ENCODE measurements at places on chromosomes 3 and 15. TPM values are rescaled to one million over a fixed set of nuclear protein-coding genes. Genes with fewer than 3 reads are reported as not detected.

DNA sequence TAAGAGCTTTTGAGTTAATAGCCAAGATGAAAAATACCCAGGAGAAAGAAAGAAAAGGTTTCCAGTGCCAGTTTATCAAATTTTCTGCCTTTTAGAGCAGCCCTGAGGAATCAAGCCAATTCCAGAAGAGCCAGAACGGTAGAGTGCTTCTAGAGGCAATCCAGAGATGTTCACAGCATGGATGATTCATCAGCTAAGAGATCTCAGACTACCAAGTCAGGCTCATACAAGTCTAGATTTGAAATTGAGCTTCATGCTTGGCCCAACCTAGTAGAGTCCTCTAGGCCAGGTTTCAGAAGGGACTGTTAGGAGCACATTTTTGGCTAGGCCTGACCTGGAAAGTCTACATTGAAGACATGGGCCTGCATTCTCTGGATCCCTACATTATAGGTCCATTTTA, 15.5 kb downstream of the WDR48 start:
- no peak for DNase-seq

GRCh38 chr3:69699183-69699582, 40.1 kb upstream of the MITF start:
- no peak for DNase-seq

DAZL gene
- polyA plus RNA-seq: not detected

INKA1 gene
- 10.3 TPM for polyA plus RNA-seq

DNA sequence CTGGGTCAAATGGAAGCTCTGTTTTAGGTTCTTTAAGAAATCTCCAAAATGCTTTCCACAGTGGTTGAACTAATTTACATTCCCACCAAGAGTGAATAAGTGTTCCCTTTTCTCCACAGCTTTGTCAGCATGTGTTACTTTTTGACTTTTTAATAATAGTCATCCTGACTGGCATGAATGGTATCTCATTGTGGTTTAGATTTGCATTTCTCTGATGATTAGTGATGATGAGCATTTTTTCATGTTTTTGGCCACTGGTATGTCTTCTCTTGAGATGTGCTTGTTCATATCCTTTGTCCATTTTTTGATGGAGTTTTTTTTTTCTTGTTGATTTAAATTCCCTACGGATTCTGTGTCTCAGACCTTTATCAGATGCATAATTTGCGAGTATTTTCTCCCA, 745.0 kb upstream of the BCHE start:
- no peak for DNase-seq

DNA sequence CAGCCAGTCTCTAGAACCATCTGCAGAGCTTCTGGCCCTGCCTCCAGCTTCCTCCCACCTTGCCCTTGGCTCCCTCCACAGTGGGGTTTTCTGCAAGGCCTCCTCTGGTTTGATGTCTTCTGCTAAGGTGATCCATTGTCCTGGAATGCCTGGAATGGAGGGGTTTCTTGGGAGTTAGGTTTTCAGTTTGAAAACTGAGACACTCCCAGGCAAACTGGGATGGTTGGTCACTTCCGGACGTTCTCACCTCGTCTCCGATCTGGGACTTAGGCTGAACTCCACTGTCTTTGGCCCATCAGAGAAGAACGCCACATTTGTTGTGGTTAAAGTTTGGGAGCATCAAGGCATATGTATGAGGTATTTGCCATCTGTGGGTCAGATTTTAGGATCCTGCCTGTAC, 77.4 kb upstream of the KLHL25 start:
- no peak for DNase-seq

DNA sequence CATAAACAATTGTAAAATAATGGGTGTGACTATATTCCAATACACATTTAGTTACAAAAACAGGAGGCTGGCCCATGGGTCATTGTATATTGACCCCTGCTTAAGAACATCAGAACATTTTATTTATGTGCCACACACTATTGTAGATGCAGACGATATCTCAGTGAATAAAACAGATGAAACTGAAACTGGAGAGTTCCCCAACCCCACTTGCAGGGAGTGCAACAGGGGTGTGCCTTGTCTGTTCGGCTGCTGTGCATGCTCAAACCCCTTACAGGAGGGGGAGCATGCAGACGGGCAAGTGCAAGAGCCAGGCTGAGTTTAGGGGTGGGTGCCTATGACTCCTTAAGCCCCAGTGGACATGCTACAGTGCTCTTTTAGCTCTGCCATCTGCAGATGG, 509.6 kb downstream of the IGSF11 start:
- no peak for DNase-seq

DNA sequence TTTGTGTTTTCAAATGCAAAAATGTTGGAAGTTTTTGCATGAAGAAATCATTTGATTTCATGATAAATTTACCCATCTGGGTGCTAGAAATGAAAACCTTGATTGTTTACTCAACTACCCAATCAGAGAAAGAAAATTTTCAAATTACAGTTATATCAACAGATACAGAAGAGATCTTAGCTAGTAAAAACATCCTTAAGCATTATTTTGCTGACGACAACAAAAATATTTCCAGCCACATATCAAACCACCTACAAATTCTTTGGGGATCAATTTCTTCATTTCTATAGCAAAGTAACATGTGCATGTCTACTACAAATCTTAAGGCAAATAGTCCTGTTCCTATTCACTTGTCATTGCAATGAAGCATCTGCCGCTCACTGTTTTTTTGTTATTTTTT, 530.3 kb downstream of the ZIC1 start:
- no peak for DNase-seq

- no peak for DNase-seq
Observed at GRCh38 chr15:59936741-59937140, 67.4 kb upstream of the FOXB1 start.

DNA sequence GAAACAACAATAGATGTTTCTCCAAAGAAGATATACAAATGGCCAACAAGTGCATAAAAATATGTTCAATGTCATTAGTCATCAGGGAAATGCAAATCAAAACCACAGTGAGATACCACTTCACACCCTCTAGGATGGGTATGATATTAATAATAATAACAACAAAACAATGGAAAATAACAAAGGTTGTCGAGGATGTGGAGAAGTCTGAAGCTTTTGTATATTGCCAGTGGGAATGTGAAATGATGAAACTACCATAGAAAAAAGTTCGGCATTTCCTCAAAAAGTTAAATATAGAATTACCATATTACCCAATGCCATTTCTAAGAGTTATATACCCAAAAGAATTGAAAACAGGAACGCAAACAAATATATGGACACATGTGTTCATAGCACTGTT, 10.8 kb downstream of the BHLHE40 start:
- no peak for DNase-seq

DLEC1 gene
- polyA plus RNA-seq: 0.69 TPM

GLDN gene
- 0.74 TPM for polyA plus RNA-seq

GRCh38 chr3:151971814-151972579, 98.6 kb downstream of the SUCNR1 start:
- no peak for DNase-seq

GRCh38 chr3:116920826-116921610, 211.4 kb downstream of the TUSC7 start:
- no peak for DNase-seq

FBLN2 gene
- polyA plus RNA-seq: 24.2 TPM

DNA sequence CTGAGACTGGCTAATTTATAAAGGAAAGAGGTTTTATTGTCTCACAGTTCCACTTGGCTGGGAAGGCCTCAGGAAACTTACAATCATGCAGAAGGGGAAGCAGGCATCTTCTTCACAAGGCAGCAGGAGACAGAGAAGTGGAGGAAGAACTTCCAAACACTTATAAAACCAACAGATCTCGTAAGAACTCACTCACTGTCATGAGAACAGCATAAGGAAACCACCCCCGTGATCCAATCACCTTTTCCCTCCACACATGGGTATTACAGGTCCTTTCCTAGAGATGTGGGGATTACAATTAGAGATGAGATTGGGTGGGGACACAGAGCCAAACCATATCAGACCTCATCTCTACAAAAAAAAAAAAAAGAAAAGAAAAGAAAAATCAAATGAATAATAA, 25.7 kb downstream of the CGGBP1 start:
- DNase-seq: no peak

TGM5 gene
- not detected for polyA plus RNA-seq

SGO1 gene
- 9.8 TPM for polyA plus RNA-seq

- DNase-seq: no peak
Observed at GRCh38 chr3:188154014-188154808, at the start of gene LPP. TSS of gene LPP (plus strand) at chr3:188154157. CDS start at chr3:188406121, 251,964 bp downstream.

CD276 gene
- 163 TPM for polyA plus RNA-seq

SCAANT1 gene
- polyA plus RNA-seq: not detected

- DNase-seq: no peak
Observed at GRCh38 chr15:29086001-29086400, 183.6 kb downstream of the NSMCE3 start.

SMCO1 gene
- polyA plus RNA-seq: not detected

- DNase-seq: no peak
Observed at GRCh38 chr15:31039961-31040360, 48.5 kb upstream of the MTMR10 start.

DNA sequence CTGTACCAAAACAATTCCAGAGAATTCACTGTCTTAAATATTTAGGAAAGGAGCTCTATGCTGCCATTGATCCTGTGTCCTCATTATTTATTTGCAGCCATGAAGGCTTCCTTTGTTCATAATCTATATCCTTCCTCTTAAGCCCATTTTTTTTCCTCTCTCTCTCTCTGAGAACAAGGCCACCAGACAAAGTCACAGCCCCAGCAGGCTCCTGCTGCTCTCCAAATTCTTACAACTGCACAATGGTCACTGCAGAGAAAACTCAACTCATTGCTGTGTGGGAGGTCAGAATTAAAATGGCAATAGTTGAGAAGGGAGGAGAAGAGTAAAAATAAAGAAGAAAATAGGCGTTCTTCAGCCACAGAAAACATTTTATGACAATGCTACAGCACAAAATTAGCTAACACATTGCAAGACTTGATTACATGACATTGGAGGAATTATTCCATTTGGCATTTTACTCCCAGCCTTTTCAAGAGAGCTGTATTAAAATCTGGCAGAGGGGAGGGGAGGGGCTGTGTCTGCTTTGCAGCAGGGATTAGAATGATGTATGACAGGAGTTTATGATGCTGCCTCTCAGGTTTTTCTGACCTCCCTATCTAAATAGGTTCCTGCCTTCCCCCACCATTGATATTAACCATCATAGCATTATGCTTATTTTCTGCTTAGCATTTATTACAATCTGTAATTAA, 399.7 kb upstream of the THBS1 start:
- DNase-seq: no peak

- DNase-seq: no peak
Observed at GRCh38 chr15:70033109-70033508, 64.6 kb downstream of the TLE3 start.

- DNase-seq: no peak
Observed at GRCh38 chr15:79948761-79949160, 22.2 kb downstream of the BCL2A1 start.

DNA sequence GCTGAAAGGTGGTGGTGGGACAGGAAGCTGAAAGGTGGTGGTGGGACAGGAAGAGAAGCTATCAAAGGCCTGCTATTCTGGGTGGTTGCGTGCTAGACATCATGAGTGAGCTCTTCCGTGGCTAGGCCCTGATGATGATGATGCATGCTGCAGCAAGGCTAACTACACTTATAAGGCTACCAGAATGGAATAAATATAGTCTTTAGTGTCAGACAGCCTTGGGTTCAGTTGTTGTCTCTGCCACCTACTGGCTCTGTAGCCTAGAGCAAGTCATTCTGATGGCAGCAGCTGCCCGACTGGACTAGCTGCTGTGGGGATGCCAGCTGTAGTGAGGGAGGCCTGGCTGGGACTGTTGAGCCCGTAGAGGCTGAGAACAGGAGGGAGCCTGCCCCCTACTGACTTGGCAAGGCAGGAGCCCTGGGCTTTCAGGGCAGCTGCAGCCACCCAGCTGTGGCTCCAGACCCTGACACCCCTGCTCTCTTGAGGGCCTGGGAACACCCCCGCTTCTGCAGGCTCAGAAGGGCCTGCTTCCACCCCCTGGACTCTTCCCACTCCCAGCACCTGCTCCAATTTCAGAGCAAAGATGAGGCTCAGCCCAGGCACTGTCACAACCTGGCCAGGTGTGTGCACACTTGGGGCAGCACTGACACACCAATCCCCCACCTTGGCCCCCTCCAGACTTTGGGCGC, 21.4 kb upstream of the ZBED2 start:
- no peak for DNase-seq

DNA sequence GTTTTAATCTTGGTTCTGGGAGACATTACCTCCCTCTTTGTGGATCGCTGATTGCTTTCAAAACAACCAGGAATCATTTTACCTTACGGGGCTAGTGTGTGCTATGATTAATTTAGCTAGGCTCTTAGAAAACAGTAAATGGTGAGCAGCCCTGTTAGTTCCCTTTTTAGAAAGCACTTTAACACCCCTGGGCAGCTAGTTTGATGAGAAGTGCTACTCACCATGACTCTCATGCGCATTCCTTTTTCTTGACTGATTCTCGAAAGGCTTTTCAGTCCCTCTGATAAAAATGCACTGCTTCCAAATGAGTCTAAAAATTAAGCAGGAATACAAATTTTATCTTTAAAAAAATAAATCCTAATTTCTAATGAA, 75.3 kb upstream of the LEKR1 start:
- no peak for DNase-seq

DNA sequence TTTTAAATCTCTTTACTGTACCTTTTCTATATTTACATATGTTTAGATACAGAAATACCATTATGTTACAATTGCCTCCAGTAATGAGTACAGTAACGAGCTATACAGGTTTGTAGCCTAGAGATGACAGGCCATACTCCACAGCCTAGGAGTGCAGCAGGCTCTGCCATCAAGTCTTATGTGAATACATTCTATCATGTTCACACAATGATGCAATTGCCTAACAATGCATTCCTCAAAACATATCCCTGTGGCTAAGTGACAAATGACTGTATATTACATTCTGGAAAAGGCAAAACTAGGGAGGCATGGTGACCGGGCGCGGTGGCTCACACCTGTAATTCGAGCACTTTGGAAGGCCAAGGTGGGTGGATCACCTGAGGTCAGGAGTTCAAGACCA, 192.4 kb upstream of the IGF1R start:
- no peak for DNase-seq

DNA sequence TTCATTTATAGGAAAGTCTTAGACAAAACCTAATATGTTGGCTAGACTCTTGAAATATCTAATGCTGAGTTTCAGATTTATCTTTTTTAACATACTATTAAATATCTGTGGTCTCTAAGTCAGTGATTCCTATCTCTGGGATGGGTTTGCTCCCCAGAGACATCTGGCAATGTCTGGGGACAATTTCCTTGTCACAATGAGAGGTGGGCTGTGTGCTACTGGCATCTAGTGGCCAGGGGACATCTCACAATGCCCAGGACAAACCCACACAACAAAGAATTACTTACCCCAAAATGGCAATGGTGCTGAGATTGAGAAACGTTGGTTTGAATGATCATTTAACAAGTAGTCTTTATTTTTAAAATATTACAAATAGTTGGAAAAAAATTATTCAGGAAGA, 602.1 kb downstream of the MAGI1 start:
- no peak for DNase-seq

- DNase-seq: no peak
Observed at GRCh38 chr3:149231871-149232270, 10.2 kb upstream of the CP start.

PRR20G gene
- polyA plus RNA-seq: not detected

- DNase-seq: no peak
Observed at GRCh38 chr3:126937973-126938372, 44.9 kb upstream of the PLXNA1 start.

GRCh38 chr3:140767566-140767965, 89.7 kb downstream of the TRIM42 start:
- no peak for DNase-seq
